Iris pigment epithelial cell (primary cell): ENCODE measurements at places on chromosomes 4 and X.

- DNase-seq: peak; percentile 57
These were observed 76.1 kb downstream of the MANBA start for GRCh38 chr4:102684610-102685052.

DNA sequence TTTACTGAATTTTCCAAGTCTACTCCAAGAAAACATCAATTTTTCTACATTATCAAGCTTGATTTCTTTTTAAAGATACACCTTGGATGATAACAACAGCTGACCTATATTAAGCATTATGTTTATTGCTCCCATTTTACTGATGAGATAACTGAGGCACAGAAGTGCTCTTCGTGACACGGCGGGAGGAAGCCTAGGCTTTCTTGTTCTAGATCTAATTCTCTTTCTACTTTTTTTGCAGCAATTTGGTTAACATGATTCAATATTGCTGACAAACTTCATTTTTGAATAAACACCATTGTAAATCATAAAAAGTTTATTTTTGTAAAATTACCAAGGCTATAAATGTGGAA is 33.8 kb downstream of the BBS12 start:
- no peak for DNase-seq

- DNase-seq: peak; percentile 66
These were observed 17.1 kb upstream of the GPRIN3 start for GRCh38 chr4:89324671-89325070.

GRCh38 chr4:57048590-57049304 is 61.4 kb downstream of the IGFBP7 start:
- DNase-seq: peak; percentile 54

GRCh38 chr4:70313736-70314135 is 21.0 kb upstream of the CABS1 start:
- DNase-seq: no peak

DNA sequence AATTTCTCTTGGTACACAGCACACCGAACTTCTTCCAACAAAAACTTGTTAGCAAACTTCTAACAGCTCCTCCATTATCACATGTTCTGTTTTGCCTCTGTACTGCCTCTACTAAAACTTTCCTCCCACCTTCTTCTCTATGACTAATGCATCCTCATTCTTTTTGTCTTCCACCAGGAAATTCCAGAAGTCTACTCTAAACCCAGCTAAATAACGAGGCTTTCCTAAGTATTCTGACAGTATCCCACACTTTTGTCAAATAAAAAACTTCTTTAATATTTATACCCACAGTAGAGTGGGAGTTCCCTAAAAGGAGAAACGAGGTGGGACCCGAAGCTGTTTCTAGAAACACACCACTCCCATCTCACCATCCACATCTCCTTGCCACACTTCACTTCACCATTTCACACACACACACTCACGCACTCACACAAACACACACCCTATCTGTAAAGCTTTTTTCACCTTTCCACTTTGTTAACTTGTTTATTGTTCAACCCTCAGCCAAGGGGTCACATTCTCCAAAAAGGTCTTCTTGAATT is 280.3 kb downstream of the ARAP2 start:
- DNase-seq: peak; percentile 3

GRCh38 chrX:63050225-63050624 is 300.9 kb downstream of the SPIN4 start:
- DNase-seq: peak; percentile 14

- peak; percentile 75 for DNase-seq
These were observed 1.2 kb downstream of the USP46 start for GRCh38 chr4:52657618-52658501.

GRCh38 chrX:22059775-22060174 is 27.6 kb downstream of the PHEX start:
- DNase-seq: no peak
